SJCRH30 (cell line): ENCODE measurements at places on chromosomes 13 and 19. TPM values are rescaled to one million over a fixed set of nuclear protein-coding genes. Genes with fewer than 3 reads are reported as not detected.

- no peaks in the 10 kb centered on the region for H3K27me3 ChIP-seq
- no peaks in the 10 kb centered on the region for H3K4me1 ChIP-seq
- H3K27ac ChIP-seq = no peak overlapping the region
Measured at GRCh38 chr13:100662468-100663211, 12.0 kb downstream of the TMTC4 start.

- H3K4me3 ChIP-seq = no peak overlapping the region
- no peak overlapping the region for H3K27ac ChIP-seq
- no peaks in the 10 kb centered on the region for H3K36me3 ChIP-seq
- DNase-seq = peak; percentile 85
Measured at GRCh38 chr19:7652061-7652641, 15.2 kb downstream of the STXBP2 start.

DNA sequence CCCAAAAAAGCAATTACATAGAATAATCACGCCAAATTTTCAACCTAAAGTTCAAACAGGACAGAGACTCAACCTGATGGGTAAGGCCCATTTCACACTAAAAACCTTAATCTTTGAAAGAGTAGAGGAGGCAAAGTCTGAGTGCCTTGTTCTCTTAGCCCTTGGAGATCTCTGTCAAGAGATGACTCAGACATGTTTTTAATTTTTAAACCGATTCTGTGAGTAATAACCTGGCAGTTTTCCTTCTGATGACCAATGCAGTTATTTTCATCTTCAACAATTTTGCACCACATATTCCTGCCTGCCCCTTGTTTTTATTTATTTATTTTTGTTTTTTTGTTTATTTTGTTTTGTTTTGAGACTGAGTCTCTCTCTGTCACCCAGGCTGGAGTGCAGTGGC lies 11.5 kb upstream of the TNFSF9 start:
- no peak overlapping the region for H3K4me3 ChIP-seq
- no peaks in the 10 kb centered on the region for H3K4me1 ChIP-seq
- H3K36me3 ChIP-seq = no peaks in the 10 kb centered on the region
- no peak for DNase-seq
- H3K27ac ChIP-seq = no peak overlapping the region

DNA sequence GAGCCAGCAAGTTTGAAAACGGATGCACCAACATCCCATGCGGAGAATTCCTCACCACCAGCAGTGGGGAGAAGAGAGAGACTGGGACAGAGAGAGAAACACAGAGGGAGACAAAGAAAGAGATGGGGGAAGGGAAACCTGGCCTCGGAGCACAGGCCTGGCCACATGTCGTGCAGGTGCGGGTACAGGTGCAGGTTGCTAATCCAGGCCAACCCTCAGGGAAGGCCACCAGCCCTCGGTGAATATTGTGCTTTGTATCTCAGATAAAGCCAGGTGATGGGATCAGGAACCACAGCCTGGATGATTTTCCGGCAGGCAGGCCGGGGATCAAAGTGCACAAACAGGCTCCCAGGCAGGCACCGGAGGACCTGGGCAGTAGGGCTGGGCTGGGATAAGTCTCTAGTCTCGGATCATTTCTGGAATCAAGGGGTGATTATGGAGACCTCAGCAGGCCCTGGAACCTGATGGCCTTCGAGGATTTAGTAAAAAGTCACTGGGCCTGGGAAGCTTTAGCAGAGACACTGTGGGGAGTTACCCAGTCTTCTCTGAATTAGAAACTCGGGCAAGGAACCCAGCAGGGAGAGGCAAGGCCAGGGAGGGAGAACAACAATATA lies 3.7 kb downstream of the GAS6 start:
- no peak overlapping the region for H3K27ac ChIP-seq
- no peak overlapping the region for H3K4me3 ChIP-seq
- no peaks in the 10 kb centered on the region for H3K36me3 ChIP-seq
- no peaks in the 10 kb centered on the region for H3K27me3 ChIP-seq

- H3K4me1 ChIP-seq = no peaks in the 10 kb centered on the region
- DNase-seq = peak; percentile 4
- H3K36me3 ChIP-seq = no peaks in the 10 kb centered on the region
- H3K4me3 ChIP-seq = no peak overlapping the region
Measured at GRCh38 chr13:81639984-81640582, 1299.2 kb upstream of the SPRY2 start.

DNA sequence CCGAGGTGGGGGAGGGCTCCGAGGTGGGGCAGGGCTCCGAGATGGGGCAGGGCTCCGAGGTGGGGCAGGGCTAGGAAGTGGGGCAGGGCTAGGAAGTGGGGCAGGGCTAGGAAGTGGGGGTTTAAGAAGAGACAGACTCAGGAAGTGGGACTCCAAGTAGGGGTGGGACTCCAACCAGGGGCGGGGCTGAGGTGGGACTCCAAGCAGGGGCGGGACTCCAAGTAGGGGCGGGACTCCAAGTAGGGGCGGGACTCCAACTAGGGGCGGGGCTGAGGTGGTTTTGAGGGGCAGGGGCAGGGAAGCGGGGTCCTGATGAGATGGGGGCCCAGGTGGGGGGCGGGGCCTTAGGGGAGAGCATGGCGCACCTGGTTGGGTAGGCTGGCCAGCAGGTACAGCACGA lies 13.6 kb downstream of the CFD start:
- H3K27ac ChIP-seq = no peak overlapping the region
- no peak overlapping the region for H3K4me3 ChIP-seq
- DNase-seq = peak; percentile 45
- no peaks in the 10 kb centered on the region for H3K4me1 ChIP-seq
- H3K36me3 ChIP-seq = peaks cover 7% of the 10 kb centered on the region; the same call in 1 of the 2 replicates

The RFPL4AL1 gene
- 0.61 and 1.1 TPM in 2 replicates for total RNA-seq

The OVOL3 gene
- total RNA-seq = 0.79 and 1.4 TPM in 2 replicates

The LIM2 gene
- total RNA-seq = not detected in 2 replicates
